ENCODE measurements at places on chromosomes 1 and 21.

- DNase-seq = no peak
These were observed 338.6 kb downstream of the TBX15 start for GRCh38 chr1:118649369-118650106.

GRCh38 chr1:45550401-45551351, at the start of gene AKR1A1:
Gene AKR1A1, plus strand, starts transcription at chr1:45550826. Its CDS starts 10,969 bp downstream, at chr1:45561795.
- peak; percentile 69 for DNase-seq

DNA sequence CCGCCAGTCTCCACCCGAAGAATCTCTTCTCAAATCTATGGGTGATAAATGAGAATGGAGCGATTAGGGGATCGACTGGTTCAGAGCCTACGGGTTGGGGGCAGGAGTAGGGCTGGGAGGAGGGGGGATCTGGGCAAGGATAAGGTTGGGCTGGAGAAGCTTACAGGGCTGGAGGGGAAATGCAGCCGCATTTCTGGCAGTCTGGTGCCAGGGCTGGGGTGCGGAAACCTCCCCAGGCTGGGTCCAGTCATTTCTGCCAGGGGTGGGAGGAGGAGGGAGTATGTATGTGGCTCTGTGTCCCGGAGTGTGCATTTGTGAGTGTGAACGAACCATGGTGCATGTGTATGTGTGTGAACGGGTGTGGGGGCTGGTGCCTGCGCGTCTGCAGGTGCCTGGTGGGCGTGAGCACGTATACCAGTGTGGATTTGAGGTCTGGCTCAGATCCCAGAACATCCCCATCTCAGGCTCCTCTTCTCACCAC, 10.2 kb downstream of the C1orf216 start:
- no peak for DNase-seq

GRCh38 chr1:229514578-229515275, 6.6 kb upstream of the NUP133 start:
- peak; percentile 30 for DNase-seq

- no peak for DNase-seq
These were observed 261.9 kb downstream of the HHIPL2 start for GRCh38 chr1:222286011-222286410.

Measured in activated naive CD4-positive, alpha-beta T cell (primary cell).